ENCODE measurements at places on chromosomes 6 and 20.
A peak's percentile ranks its signal among the peaks of the same experiment; 100 is the strongest.

DNA sequence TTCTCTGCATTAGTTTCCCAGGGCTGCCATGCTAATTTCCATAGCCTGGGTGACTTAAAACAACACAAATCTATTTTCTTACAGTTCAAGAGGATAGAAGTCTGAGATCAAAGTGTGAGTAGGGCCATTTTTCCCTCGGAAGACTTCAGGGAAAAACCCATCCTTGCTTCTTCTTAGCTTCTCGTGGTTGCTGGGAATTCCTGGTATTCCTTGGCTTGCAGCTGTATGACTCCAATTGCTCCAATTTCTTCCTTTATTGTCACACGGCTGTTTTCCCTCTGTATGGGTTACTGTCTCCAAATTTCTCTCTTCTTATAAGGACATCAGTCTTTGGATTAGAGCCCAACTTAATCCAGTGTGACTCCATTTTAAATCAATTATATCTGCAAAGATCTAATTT is 128.4 kb upstream of the JAG1 start:
- ATAC-seq: no peak

DNA sequence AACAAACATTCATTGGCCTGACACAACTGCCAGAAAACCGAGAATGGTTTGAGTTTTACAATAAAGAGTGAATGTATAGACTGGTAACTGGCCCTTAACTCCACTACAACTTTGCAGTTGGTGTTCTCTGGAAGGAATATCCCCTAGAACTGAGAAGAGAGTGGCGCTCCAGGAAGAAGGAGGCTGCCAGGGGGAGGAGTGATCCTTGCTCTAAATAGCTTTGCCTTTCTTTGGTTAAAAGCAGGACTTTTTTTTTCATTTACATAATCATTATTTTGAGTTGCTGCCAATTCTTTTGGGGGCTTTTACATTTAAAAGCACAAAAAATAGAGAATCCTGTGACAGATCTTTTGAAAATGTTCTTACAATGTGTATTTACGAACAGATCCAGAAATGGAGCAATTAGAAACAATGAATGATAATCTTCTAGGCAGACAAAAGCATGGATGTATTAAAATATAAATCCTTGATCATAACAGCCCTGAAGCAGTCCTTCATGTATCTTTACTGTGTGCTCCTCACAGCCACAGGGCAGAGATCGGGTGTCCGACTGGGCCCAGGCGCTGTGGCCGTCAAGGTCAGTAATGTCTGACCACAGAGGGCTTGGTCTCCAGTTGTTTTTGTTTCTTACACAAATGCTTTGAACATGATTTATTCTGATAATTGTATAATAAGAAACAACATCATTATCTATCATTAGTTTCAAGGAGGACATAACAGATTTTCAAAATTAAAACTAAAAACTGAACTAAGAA is 612.2 kb downstream of the HDGFL1 start:
- ATAC-seq: no peak

DNA sequence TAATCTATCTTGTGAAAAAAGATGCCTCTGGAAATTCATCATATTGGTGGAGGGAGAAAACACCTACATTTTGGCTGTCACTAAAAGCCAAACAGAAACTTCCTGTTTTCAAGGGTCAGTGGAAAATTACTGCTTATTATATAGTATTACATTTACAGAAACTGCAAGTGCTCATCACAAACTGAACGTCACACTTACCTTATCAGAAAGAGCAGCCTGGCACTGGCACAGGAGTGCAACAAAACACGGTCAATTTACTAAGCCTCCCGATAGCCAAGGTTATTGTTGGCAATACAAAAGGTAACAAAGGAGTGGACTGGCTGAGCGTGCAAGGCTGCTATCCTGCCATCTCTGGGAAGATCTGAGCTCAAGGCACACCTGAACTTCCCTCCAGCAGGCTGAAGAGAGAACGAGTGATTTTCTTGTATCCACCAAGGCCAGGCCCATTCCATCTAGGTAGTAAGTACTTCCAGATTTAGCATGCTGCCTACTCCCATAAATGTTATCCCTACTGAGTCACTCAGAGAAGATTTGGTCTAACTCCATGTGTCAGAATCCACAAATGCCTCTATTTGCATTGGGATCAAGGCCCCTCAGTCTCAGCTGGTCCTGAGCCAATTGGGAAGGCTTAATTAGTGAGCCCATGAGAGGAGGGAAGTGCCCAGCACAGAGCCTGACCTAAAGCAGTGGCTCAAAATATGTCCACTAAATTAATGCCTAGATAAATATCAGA is 399.8 kb downstream of the BTBD9 start:
- ATAC-seq: no peak

DNA sequence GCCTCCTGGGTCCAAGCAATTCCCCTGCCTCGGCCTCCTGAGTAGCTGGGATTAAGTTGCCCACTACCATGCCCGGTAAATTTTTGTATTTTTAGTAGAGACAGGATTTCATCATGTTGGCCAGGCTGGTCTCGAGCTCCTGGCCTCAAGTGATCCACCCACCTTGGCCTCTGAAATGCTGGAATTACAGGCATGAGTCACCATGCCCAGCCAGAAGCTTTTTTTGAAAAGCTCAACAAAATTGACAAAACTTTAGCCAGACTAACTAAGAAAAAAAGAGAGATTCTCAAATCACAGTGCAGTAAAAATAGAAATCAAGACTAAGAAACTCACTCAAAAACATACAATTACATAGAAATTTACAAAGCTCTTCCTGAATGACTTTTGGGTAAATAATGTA is 420.6 kb downstream of the COL12A1 start:
- no peak for ATAC-seq

DNA sequence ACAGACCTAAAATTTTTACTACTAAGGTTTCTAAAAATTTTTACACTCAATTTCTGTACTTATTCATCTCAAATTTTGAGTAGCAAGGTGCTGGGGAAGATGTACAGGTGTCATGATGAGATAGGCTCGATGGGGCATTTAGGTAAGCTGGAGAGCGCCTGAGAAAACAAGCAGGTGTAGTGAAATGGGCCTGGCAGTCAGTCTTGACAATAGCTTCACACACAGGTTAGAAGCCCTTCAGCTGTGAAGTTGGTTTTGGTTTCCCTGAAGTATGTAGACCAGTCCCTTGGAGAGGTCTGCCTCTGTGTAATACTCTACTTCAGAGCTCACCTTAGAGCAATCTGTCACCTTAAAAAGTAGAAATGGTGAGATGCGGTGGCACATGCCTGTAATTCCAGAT is 144.0 kb upstream of the SCGN start:
- no peak for ATAC-seq

DNA sequence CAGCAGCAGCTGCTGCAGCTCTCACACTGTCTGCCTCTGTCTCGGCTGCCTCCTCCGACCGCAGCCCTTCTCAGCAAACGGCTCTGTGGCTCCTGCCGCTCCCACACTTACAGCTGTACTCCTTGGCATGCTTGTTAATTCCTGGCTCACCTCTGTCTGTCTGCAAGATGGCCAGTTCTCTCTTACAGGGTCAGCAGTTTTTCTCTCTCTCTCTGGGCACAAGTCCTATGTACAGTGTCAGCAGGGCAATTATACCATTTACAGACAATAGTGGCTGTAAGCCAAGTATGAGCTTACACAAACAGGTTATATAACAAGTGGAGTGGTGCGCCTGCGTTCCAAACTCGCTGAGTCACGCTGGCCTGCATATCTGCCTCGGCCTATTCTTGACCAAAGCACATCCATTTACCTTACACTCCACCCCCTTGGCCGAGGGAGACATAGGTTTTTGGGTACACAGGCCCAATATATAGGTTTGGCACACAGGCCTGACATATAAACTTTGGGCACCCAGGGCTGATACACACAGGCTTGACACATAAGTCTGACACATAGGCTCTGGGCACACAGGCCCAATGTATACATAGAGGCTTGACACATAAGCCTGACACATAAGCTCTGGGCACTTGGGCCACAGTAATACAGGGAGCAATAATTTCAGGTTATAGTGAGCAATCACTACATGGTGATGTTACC is 4.4 kb downstream of the ZKSCAN3 start:
- peak; percentile 40 for ATAC-seq

- ATAC-seq: no peak
These were observed 54.3 kb upstream of the SLC22A16 start for GRCh38 chr6:110530671-110531070.

- ATAC-seq: no peak
These were observed 195.5 kb upstream of the PDE10A start for GRCh38 chr6:165858586-165858985.

DNA sequence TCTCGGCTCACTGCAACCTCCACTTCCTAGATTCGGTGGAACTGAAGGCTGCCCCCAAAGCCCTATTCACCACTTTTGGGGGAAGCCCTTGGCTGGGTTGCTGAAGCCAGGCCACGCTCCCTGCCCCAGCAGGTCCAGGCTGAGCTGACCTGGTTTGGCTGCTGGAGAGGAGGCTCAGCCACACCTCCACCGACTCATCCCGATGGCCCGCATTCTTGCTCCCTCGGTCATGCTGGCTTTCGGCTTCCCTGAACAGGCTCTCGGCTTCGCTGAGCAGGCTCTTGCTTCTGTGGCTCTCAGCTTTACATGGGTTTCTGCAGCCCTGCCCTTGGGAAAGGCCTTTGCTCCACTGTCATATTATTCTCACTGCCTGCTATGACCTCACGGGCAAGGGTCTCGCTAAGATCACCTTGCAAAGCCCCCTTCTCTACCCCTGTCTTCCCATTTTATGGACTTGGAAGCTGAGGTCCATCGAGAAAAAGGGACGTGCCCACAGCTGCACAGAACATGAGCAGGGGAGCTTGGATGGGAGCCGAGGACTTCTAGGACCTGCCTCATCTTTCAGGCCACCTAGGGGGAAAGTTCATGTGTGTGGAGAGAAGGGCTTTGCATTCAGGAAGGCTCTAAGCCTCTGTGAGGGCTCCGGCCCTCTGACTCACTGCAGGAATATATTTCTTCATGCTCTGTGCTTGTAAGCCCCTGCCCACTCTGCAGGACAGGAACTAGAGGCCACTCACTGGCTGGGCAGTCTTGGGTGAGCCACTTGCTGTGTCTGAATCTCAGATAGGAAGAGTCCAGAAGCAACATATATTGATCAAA is 15.6 kb downstream of the ARHGAP40 start:
- no peak for ATAC-seq

GRCh38 chr6:151300267-151300991 is 60.7 kb downstream of the AKAP12 start:
- ATAC-seq: no peak

DNA sequence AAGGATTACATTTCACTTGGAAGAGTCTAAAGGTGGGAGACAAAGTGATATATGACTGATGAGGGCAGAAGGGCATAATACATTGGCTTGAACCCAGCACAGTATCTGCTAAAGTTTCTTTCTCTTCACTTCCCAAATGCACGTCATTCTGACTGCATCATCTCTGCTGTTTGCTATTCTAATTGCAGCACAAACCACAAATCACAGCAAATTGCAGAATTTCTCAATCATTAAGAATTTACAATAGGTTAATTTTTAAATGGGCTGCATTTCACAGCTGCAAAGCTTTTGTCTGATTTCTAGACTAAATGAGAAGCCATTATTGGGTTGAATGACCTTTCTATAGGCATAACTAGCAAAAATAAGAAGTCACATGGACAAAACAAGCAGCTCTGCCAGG is 337.0 kb downstream of the RNGTT start:
- ATAC-seq: no peak

- ATAC-seq: no peak
These were observed 75.5 kb downstream of the ZDHHC14 start for GRCh38 chr6:157456524-157456829.

DNA sequence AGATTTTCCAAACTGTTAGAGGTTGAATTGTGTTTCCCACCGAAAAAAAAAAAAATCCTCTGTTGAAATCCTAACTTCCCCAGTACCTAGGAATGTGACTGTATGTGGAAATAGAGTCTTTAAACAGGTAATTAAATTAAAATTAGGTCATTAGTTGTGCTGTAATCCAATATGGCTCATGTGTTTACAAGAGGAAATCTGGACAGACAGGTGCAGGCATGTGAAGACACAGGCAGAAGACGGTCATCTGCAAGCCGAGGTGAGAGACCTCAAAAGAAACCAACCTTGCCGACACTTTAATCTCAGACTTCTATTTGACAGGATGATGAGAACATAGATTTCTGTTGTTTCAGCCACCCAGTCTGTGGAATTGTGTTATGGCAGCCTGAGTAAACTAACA is 28.6 kb upstream of the EZR start:
- ATAC-seq: no peak

- no peak for ATAC-seq
These were observed 3.9 kb downstream of the LAMA5 start for GRCh38 chr20:62362991-62363919.

GRCh38 chr6:166463359-166464067 is 80.8 kb upstream of the MPC1 start:
- no peak for ATAC-seq

DNA sequence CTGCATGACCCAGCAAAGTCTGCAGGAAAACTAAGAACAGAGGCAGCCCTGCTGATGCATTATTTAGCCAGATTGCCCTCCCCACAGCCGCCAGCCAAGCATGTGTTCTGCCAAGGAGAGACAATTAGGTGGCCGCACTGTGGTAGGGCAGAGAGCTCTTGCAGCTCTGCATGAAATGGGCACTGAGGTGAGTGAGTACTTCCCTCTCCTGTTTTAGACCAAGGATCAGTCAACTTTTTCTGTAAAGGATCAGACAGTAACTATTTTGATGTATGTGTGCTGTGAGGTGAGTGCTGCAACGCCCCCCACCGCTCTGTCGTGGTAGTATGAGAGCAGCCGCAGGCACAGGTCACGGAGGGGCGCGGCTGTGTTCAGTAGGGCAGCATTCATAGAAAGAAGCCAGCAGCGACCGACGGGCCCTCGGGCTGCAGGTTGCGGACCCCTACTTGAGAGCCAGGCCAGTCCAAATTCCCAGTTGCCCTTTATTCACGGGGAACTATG is 23.8 kb upstream of the FAM50B start:
- ATAC-seq: peak; percentile 13

GRCh38 chr6:159728531-159728964 is 1.2 kb downstream of the WTAP start:
- no peak for ATAC-seq

DNA sequence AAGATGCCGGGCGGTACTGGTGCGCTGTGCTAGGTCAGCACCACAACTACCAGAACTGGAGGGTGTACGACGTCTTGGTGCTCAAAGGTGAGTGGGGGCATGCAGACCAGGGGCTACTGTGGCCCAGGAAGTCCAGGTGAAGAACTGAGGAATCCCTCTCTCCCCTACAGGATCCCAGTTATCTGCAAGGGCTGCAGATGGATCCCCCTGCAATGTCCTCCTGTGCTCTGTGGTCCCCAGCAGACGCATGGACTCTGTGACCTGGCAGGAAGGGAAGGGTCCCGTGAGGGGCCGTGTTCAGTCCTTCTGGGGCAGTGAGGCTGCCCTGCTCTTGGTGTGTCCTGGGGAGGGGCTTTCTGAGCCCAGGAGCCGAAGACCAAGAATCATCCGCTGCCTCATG is 1.0 kb downstream of the LY6G6F start:
- no peak for ATAC-seq

GRCh38 chr6:3986241-3986640 is 92.7 kb downstream of the FAM217A start:
- ATAC-seq: no peak

DNA sequence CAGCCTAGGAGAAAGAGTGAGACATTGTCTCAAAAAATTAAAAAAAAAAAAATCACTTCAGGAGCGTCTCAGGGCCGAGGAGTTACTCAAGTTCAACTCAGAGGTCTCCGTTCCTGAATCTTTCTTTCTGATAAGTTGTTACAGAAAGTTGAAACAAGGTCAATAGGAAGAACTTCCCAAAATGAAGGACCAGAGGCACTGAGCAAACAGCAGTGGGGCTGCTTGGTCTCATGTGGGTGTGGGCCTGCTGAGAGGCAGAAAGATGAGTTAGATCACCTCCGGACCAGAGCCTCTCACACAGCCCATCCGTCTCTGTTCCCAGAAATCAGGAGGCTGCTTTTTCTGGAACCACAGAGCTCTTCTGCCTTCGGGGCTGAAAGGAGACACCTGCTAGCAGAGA is 12.4 kb downstream of the MDGA1 start:
- ATAC-seq: no peak

GRCh38 chr6:154218301-154218700 is 138.3 kb downstream of the IPCEF1 start:
- ATAC-seq: no peak

Data from gastroesophageal sphincter (tissue), 4 donors.